ENCODE measurements at places on chromosomes 1 and 21. TPM values are rescaled to one million over a fixed set of nuclear protein-coding genes. Genes with fewer than 3 reads are reported as not detected.
A peak's percentile ranks its signal among the peaks of the same experiment; 100 is the strongest.

DNA sequence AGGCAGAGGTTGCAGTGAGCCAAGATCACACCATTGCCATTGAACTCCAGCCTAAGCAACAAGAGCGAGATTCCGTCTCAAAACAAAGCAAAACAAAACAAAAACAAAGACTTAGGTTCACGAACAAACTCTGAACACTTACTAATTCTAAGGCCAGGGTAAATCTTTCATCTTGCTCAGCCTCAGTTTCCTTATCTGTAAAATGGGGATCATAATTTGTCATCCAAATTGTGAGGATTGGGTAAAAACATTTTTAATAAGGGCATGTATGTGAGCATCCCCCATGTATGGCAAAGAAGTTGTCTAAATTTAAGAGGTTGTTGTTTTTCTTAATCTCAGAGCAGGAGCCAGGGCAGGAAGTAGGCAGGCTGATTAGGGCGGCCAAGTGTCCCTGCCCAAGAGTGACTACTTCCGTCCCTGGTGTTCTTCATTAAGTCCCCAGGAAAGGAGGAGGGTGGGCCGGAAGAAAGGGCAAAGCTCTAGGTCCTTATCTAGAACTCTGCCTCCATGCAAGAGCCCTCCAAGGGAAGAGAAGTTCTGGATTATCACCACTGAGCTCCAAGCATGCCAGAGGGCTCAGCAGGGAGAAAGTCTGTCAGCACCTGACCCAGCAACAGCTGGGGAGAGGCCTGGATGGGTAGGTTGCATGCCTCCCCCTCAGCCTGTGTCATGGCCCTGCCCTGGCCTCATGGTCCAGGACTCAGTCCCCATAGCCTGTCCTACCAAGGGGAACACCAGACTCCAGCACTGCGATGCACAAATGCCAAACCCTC is 49.9 kb upstream of the CLIC4 start:
- peak; percentile 34 for DNase-seq

ETV3L gene
- total RNA-seq, result not detected

FCRL5 gene
- not detected for total RNA-seq

- no peak for DNase-seq
Measured at GRCh38 chr1:85118751-85119150, 70.5 kb upstream of the MCOLN3 start.

TRIM46 gene
- total RNA-seq, result 17.8 TPM

- DNase-seq, result peak; percentile 71
Measured at GRCh38 chr1:235866205-235866912, at the start of gene LYST. Gene LYST (minus strand): TSS chr1:235866906. CDS start chr1:235830417, 36,489 bp downstream.

All from activated CD4-positive, alpha-beta memory T cell treated with anti-CD3 and anti-CD28 coated beads, Interleukin-2, amount 10 ng/mL, durations not matched to agents 7 days and 5 days (primary cell).